ENCODE measurements at places on chromosomes 6 and 20.

- peak; percentile 6 for DNase-seq
These were observed 812.6 kb downstream of the TENT5A start for GRCh38 chr6:80939898-80940297.

GRCh38 chr6:18431581-18431980 lies 44.4 kb downstream of the RNF144B start:
- no peak for DNase-seq

GRCh38 chr6:145241039-145241438 lies 494.3 kb downstream of the EPM2A start:
- DNase-seq: peak; percentile 67

- DNase-seq: no peak
These were observed 6.5 kb downstream of the SLPI start for GRCh38 chr20:45247865-45248264.

DNA sequence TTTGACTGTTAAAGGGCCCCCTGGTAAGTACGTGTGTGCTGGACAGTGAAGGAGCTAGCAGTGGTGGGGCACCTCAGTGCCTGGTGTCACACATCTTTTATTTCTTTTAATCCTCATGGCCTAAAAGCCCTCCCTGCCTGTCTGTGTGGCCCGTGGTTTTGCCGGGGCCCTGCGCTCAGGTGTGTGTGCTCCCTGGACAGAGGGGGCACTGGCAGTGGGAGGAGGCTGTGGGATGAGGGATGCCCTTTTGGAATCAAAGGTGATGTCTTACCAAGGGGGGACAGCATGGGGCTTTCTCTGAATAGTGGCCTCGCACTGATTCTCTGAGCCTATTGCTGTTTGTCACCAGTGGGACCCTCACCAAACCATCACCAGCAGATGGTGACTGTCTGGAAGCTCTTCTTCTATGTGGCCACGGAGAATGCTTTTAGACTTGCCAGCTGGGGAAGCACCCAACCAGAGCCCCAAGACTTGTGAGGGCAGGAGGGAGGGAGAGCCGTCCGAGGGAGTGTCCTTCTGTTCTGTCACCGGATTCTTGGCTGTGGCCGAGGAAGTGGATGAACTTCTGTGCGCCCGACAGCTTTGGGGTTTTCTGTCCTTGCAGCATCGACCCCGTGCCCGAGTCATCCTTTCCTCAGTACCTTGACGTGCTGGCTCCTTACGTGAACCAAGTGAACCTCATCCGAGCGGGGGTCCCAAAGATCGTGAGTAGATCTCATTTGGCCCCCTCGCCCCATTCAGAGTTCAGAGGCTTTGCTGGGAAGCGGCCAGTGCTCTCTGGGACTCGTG lies 18.1 kb downstream of the PNLDC1 start:
- no peak for DNase-seq

DNA sequence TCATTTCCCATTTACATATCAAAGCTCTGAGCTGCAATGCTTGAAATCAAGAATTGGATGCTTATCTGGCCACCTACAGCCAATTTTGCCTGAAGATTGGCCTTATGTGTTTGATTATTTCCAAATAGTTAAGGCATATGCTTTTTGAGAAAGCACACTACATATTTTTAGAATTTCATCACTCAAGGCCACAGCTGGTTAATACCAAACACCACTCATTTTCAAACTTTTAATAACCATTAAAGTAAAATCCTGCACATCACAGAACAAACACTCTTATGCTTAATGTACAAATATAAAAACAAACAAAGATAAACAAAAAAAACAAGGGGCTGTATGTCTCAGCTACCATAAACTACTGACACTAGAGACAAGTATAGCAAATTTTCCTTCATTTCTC lies 96.9 kb upstream of the HMGCLL1 start:
- no peak for DNase-seq

DNA sequence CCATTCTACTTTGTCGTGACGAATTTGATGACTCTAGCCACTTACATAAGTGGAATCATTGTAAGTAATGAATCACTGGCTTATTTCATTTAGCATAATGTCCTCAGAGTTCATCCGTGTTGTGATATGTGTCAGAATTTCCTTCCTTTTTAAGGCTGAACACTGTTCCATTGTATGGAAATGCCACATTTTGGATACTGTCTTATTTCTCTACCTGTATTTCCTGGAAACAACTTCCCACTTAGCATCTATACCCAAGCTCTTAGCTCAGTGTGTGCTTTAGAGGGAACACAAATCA lies 28.8 kb upstream of the GGTLC1 start:
- peak; percentile 16 for DNase-seq

DNA sequence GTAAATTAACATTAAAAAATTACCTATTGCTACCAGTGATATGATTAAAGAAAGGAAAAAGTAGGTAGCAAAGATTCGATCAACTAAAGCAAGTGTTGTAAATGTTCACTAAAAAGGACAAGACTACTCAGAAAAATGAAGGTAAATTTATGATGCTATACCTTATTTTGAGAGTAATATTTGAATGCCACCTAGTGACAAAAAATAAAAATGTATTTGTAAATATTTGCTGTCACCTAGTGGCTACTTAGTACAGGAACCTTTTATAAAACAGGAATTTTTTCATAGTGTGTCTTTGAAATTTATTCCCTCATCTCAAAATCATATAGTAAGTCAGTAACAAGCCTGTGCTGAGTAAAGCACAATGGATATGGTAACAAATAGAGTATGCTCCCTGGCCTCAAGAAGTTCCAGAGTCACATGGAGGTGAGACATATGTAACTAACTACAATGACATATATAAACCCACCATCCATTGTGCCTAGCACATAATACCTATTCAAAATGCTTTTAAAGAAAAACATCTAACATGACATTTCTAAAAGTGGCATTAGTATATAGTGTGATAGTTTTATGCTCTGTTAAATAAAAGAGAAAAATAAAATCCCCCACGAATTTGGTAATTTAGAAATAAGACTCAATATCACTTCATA lies 193.1 kb upstream of the SIM1 start:
- peak; percentile 42 for DNase-seq

DNA sequence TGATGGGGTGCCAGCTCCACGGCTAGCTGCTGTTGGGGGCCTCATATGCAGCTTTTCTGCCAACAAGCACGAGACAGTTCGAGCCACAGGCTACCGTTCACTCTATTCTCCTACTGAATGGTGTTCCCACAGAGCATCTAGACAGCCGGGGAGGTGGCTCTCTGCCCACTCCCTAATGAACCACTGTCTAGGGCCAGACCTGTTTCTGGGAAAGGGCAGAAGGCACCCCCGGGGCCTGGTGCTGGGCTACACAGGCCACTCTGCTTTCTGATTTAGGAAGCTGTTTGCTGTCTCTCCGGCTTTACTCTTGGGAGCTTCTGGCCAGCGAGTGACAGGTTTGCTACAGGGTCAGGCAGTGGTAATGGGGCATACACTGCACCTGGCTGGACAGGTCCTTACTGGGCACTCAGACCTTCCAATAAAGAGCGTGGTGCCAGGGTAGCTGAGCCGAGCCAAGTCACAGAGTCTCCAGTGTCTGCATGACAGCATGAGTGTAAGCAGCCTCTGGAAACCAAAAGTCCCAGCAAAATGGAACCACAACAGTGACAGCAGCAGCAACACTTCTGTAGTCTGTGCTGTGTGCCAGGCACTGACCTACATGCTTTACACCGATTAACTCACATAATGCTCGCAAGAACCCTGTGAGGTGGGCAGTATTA lies 8.4 kb downstream of the CCDC167 start:
- DNase-seq: no peak

- peak; percentile 33 for DNase-seq
These were observed 119.4 kb upstream of the ASF1A start for GRCh38 chr6:118774581-118774980.

DNA sequence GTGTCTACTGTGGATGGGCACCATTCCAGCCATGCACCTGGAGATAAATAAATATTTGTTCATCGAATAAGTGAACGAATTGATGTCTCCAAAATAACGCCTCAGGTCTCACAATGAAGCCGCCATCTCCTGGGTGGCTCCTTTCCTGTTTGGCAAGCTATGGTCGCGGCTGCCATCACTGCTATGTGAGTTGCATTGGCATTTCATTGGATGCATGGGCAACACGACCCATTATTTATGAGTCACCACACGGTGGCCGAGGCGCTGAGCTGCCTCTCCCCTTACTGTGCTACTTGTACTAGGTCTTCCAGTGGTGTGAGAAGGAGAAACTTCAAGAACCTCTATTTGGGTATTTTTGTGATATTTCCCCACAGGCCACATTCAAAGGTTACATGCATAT lies 21.3 kb upstream of the PDE10A start:
- no peak for DNase-seq

DNA sequence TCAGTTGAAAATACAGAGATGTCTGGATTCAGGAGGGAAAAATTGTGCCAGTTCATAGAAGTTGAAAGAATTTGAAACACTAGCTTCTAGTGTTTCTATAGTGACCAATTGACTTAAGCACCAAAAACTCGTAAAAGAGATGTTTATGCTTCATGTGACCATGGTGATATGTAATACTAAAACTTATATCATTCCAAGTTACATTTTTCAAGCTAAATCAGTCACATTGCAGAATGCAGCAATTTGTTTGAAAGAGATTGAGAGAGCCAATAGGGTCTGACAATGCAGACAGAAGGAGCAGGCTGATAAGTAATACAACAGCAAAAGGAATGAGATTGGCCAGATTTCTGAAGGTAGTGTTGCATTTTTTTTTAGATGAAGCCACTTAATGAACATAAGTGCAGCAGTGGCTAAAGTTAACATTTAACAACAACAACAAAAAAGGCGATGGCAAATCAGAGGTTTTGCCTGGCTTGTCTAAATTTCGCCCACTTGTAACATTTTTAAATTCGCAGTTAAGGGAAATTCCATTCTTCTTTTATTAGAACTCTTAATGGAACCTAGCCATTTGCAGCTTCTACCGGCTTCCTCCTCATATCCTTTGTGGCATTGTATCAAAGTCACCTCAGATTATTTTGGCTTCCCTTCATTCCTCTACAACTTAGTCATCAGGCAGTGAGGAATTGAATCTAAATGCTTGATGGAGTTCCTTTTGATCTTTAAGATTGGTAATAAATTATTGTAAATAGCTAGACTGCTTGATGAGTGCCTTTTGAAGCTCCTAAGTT lies 484.0 kb upstream of the SOX4 start:
- peak; percentile 89 for DNase-seq

DNA sequence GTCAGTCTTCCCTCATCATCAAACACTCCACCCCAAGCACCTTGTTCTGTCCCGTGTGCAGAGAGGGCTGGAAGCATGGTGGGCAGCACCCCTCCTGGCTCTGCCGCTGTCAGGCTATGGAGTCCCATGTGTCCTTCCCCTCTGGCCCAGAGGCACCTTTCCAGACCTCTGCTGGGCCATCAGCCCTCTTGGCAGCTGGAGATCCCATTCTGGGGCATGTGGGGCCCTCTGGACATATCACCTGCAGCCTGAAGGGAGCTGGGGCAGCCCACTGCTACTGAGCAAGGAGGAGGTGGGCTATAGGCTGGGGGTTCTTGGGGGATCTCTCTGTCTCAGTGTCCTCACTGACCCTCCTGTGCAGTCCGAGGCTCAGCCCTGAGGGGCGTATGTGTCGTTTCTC lies 42.2 kb downstream of the SUN5 start:
- DNase-seq: no peak

DNA sequence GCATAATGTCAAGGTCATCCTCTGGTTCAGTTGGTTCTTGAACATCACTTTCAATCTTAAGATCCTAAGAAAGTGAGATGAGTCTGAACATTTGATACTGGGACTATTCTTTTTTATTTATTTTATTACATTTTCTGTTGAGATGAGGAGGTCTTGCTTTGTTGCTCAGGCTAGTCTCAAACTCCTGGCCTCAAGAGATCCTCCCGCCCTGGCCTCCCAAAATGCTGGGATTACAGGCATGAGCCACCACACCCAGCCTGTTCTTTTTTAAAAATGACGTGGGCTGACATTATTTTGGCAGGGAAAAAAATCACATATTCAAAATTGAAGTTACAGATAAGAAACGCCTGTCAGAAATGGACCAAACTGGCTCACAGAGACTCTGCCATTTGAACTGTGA lies 13.5 kb downstream of the EIF2S2 start:
- no peak for DNase-seq

DNA sequence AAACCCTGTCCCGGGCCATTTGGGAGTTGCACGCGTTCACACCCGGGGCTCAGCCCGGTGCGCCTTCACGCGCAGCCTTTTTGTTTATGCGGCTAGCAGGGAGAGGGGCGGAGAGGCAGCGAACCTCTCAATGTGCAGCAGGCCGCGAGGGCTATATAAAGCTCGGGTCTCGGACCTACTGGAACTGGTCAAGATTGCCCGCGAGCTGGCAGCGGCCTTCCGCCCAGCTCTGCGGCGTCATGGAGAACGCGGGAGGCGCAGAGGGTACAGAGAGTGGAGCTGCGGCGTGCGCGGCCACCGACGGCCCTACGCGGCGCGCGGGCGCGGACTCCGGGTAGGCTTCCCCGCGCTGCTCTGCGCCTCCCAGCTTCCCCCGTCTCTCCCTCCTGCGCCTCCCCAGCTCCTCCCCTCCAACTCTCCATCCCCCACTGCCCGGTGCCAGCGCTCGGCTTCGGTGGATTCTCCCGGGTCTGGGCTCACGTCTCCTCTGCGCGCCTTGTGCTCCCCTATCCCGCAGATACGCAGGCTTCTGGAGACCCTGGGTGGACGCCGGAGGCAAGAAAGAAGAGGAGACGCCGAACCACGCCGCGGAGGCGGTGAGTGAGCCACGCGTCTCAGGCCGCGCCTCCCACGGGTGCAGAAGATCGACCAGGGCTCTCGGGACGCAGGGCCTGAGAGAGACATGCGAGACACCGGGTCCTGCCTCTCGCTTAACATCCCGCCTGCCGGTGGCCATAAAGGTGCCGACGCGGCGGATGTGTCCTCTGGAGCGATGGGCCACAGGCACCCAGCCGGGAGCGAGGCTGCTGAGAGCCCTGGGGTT lies at the start of gene RIPPLY2:
Gene RIPPLY2, plus strand, starts transcription at position 183 of the 823 bp plus-strand sequence. Its CDS starts 57 bp downstream, at position 240.
- DNase-seq: peak; percentile 10

GRCh38 chr20:61099806-61100205 lies 152.3 kb upstream of the CDH4 start:
- no peak for DNase-seq

- DNase-seq: no peak
These were observed 299.6 kb downstream of the ADGRG6 start for GRCh38 chr6:142601427-142601826.

DNA sequence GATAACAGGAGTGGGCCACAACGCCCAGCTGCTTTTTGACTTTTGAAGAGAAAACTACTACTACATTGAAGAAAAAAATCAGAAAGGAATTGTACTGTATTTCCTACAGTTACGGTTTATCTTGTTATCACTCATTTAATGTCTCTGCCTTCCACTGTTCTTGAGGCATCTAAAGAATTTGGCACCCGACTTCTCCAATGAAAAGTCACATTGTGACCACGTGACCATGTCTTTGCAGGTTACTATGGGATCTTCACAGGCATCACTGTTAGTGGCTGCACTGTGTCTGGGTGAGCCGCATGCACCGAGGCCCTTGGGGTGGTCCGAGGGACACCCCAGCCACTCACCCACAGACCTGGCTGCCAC lies 26.8 kb downstream of the RRBP1 start:
- DNase-seq: peak; percentile 59

DNA sequence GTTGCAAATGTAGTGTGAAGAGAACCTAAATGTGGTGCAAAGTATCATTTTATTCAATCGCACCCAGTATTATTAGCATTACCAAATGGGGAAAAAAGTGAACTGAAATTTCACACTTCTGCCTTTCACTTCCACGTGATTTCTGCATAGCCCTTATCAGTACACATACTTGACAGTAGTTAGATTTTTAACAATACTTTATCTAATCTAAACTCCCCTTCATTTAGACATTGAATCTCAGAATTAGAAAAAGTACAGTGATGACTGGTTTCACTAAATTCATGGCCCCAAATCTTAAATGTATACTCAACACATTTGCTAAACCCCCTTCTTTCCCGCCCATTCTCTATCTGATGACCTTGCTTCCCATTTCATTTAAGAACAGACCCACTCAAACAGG lies 14.3 kb downstream of the STX7 start:
- no peak for DNase-seq
